Right renal pelvis (tissue), 4 donors: ENCODE measurements at places on chromosomes 4 and X.

DNA sequence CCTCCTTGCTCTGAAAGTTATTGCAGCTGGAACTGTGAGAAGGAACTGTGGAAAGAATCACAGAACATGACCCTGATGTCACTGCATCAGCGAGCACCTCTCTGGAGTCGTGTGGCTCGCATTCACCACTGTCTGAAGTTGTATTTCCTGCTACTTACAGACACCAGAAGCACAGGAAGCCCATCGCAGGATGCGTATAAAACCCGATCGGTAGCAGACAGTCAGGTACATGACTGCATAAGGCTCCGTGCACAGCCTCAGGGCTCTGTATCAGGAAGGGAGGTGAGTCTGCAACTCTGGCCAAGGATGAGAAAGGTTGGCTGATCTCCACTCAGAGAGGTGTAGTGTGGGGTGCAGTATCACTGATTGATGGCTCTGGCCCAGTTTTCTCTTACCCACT lies 134.4 kb downstream of the EVC2 start:
- no peak for DNase-seq

- DNase-seq = no peak
Measured at GRCh38 chr4:56995525-56995924, 16.8 kb downstream of the POLR2B start.

DNA sequence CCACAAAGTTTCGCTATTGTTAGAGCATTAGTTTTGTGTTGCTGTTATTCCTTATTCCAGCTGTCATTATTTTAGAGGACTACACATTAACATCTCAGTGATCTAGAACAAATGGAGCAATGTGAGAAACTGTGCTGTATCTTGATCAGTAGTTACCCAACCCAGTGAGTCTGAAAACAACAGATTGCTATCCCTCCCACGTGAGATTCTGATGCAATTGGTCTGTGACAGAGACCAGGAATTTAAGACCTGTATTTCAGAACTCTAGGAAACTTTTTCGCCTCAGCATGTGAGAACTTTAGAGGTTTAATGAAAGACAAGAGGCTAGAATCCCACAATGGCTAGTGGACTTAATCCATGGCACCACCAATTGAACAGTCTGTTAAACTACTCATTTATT lies 35.7 kb upstream of the CDS1 start:
- no peak for DNase-seq

DNA sequence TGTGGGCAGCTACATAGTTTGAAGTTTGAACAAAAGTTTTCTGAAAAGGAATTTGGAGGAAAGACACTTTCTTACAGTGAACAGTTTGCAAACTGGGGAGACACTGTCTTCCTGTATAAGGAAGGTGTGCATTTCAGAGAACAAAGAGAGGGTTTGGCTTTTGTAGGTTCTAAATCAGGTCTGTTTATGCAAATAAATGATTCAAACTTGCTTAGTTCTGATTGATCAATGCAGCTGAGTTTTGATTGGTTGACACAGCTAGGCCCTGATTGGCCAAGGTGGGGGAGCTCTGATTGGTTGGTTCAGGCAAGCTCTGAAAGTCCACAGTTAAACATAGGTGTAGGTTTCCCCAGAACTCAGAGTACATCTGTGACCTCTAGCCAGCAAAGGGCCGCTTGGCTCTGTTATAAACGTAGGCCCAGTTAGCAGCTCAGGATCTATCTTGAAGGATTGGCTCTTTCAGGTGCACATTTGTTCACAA lies 63.0 kb upstream of the ENPP6 start:
- no peak for DNase-seq

DNA sequence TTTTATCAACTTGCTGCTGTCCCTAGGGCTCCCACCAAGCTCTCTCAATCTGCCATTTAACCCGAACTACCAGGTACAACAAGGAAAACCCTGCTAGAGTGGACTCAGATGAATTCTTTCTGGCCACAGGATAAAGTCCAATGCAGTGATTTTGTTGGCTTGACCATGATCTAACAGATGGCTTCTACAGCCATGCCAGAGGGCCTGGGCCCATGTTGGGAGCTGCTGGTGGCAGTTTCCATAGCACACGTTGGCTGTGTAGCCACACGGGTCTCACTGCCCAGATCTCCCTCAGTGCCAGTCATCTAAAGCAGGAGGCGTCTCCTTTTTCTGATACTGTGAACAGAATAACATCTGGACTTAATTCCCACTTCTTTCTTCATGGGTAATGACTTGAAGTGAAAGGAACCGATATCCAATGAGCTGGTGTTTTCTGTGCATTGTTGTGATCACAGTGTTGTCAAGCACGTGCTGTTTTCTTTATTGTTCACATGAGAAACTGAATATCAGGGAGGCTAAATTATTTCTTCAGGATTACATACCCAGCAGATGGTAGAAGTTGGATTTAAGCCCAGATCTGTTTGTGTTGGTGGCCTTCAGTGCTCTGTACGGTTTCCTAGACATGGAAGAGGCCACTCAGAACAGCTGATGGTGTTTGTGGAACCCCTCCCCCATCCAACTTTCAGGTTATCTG lies 85.2 kb upstream of the CLCN4 start:
- no peak for DNase-seq

GRCh38 chr4:39706741-39707511 lies 9.0 kb downstream of the UBE2K start:
- DNase-seq = no peak

GRCh38 chrX:13703589-13703988 lies 14.7 kb downstream of the RAB9A start:
- DNase-seq = no peak

DNA sequence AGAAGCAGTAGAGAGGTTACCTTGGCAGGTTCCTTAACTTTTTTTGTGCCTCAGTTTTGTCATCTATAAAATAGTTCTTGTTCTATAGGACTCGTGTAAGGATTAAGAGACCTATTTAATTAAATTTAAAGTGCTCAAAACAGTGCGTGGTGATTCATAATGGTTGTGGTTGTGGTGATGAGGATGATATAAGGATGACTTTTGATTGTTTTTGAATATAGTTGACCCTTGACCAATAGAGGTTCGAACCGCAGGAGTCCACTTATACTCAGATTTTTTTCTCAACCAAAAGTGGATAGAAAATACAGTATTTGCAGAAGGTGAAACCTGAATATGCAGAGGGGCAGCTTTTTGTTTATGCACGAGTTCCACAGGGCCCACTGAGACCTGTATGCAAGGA lies 14.6 kb downstream of the SMAD1 start:
- no peak for DNase-seq

DNA sequence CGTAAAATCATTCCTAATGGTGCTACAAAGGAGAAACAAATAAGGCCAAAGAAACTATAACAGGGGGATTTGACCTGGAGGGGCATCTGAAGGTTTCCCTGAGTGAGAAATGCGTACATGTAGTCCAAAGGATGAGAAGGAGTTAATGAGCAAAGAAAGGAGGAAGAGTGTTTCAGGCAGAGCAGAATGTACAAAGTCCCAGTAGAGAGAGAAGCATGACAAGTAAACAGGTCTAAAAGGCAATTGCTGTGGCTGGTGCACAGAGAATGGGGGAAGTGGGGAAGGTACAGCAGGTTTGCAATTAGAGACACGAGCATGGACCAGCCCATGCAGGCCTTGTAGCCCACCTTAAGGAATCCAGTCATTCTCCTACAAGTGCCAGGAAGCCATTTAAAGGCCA lies 145.5 kb downstream of the TSPAN5 start:
- DNase-seq = no peak

GRCh38 chrX:150362599-150363481 lies at the start of gene MAMLD1:
Gene MAMLD1, plus strand, starts transcription at chrX:150363317. Its CDS starts 82,200 bp downstream, at chrX:150445517.
- no peak for DNase-seq
